ENCODE measurements at places on chromosomes 5 and 9.

DNA sequence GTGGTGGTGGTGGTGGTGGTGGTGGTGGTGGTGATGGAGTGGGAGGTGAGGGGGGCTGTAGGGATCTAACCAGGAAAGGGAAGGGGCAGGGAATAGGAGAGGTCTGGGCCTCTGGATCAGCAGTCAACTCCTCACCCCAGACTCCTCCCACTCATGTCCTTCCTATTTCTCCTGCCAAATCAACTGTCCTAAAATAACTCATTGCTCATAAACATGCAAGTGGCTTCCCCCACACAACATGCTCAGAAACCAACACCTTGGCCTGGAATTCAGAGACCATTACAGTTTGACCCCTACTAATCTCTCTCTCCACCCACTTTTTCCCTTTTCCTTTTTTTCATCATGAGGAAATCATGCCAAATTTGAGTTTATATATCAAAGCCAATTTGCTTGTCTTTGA, 8.4 kb upstream of the FSD1L start:
- DNase-seq: no peak

GRCh38 chr5:130605234-130605633, 559.8 kb downstream of the HINT1 start:
- no peak for DNase-seq

DNA sequence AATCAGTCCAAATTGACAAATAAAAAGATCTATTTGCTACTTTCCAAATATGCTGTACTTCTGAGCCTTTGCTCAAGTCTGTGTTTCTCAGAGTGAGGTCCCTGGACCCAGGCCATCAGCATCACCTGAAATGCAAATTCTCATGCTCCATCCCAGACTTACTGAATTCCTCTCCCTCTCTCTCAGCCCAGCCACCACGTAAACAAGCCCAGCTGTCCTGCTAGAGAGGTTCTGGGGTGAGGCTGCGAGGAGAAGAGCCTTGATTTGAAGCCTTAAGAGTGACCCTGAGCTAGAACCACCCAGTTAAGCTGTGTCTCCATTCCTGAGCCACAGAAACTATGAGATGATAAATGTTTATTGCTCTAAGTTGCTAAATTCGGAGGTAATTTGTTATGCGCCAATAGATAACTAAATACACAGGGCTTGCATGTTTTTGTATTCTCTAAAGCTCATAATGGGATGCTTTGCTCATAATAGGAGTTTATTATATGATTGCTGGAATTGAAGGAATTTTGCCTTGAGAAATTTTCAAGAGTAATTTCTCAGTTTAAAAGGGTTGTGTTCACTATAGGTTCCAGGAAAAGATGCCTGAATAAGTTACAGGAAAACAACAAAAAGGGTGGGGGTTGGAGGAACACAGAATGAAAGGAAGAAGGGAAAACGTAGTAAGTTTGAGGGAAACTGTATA, 98.9 kb upstream of the SPATA31D4 start:
- DNase-seq: no peak

DNA sequence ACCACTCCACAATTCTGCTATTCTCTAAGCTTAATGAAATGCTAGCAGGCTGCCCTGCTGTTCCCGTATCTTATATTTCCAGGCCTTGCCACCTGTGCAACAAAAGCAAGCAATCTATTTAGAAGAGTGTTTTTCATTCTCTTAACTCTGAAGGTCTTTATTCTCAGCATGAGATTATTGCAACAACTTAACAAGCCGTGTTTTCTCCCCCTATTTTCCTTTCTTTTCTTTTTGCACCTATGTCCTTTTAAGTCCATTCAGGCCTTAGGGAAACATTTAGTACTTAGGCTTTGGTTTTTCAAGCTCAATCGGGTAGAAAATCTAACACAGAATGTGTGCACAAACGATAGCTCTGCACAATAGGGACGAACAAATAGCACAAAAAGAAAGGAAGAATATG, 89.6 kb upstream of the DMRTA1 start:
- DNase-seq: no peak

GRCh38 chr9:2085716-2086115, 70.6 kb downstream of the SMARCA2 start:
- no peak for DNase-seq

GRCh38 chr5:53366245-53366644, 114.2 kb upstream of the FST start:
- no peak for DNase-seq

GRCh38 chr9:134683714-134684374, 42.2 kb downstream of the COL5A1 start:
- no peak for DNase-seq

- DNase-seq: no peak
Observed at GRCh38 chr5:103433211-103433610, 129.4 kb downstream of the NUDT12 start.

- DNase-seq: no peak
Observed at GRCh38 chr9:136558373-136558772, 12.5 kb upstream of the NOTCH1 start.

DNA sequence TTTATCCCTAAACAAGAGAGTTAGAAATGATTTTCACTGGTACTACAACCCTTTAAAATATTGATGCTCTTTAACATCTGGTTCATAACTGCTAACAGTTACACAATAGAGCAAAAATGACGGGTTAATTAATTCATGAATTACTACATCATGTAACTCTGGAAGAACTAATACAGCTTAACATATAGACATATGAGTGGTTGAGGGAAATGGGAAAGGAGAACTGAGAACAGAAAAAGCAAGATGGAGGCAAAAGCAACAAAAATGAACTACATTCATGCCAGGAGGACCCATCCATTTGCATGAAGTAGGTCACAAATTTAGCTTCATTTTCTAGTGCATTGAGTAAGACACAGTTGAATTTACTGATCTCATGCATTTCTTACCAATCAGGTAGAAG, 61.8 kb downstream of the C9 start:
- DNase-seq: no peak

- DNase-seq: no peak
Observed at GRCh38 chr5:128904805-128905567, 60.3 kb upstream of the SLC27A6 start.

DNA sequence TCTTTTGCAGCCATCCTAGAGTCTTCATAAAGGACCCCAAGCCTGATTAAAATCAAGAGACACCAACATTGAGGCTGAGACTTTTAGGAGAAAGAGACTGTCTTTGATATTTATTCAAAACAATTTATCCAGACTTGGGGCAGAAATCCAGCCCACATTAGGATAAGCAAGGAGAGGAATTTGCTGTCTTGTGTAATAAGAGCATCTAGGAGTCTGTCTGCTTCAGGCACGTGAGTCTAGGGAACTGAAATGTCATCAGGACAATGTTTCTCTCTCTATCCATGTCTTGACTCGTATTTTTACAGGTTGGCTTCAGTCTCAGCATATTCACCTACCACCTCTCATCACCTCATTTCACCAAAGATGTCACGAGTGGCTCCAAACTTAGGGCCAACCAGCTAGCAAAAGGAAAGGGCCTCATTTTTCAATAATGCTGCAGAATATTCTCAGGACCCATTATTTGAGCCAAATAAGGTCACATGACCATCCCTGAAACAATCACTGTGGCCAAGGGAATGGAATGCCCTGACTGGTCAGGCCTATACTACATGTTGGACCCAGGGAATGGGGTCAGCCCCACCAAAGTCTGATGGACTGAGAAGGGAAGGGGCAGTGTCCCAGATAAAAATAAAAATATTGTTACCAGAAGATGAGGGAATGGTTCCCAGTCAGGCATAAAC, 70.3 kb upstream of the SAP30L start:
- no peak for DNase-seq

DNA sequence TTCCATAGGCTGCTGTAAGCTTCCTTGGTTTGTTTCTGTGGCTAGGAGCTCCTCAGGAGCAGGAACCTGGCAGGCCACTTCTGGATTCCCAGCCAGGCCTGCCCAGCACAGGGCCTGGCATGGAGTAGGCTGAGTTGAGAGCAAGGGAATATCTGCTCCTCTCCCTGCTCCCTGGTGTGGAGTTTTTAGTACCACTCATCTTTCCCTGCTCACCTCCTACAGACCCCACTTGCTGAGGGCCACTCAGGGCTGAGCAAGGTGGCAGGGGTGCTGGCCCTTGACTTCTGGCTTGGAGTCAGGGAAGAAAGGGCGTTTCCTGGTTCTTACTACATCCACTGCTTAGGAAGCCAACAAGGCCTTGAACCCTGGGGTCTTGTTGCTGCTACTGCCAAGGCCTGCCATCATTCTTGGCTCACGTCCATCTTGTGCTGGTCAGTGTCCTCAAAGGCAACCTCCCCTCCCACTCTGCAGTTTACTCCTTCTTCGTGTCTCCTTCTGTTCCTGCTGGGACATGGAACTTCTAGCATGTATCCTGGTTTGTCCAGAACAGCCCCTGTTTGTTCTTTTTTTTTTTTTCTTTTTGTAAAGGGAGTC, 54.9 kb downstream of the PSD2 start:
- no peak for DNase-seq

DNA sequence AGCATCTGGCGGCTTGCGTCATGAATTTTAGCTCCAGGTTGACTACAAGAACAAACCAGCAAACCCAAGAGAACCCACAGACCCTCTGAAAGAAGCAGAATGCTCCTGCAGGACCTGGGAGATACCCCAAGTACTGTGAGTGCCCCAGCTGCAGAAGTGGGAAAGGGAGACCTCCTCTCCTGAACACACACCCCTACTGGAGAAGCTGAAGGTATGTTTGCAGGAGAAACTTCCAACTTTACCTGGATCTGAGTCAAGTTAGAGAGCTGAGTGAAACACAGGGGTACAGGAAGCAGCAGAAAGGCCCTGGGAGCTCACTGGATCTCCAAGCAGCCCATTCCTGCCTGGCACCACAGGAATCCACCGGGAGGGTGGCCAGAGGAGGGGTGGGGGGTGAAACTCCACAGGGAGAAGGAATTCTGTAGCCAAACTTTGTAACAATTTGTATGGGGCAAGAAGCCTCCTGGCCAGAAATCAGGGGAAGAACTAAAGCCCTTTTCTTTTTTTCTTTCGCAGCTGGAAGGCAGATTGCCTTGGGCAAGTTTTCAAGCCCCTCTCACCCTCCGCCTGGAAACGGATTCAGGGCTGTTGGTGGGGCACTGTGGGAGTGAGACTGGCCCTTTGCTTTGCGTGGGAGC, 576.2 kb downstream of the BNC2 start:
- DNase-seq: no peak

GRCh38 chr9:23686257-23686656, 139.8 kb downstream of the ELAVL2 start:
- no peak for DNase-seq

GRCh38 chr9:124038790-124039633, 27.4 kb downstream of the LHX2 start:
- DNase-seq: no peak

GRCh38 chr5:78615697-78616096, 32.9 kb downstream of the LHFPL2 start:
- DNase-seq: no peak

- DNase-seq: no peak
Observed at GRCh38 chr9:138112791-138113600, 235.4 kb downstream of the CACNA1B start.

- no peak for DNase-seq
Observed at GRCh38 chr9:6968271-6968670, 210.5 kb downstream of the KDM4C start.

DNA sequence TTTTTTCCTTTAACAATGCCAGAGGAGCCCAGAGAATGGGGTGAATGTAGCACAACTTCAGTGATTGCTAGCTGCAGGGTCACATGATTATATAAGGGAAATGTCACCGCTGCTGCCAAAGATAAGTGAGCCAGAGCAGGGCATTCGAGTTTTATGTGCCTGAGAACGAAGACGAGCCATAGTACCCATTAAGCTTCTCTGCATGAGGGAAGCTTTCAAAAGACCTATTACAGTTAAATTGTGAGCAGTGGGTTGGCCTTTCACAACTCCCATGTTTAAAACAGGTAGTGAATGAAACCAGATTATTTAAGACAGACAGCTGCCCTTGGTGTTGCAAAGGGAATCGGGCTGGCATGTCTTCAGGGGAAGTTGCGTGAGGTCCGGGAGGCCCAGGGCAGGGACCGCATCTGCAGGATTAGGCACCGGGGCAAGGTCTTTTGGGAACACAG, 82.4 kb upstream of the TNFAIP8 start:
- no peak for DNase-seq
